ENCODE measurements at places on chromosomes 1 and 21. TPM values are rescaled to one million over a fixed set of nuclear protein-coding genes. Genes with fewer than 3 reads are reported as not detected.

SPRR3 gene
- polyA plus RNA-seq: not detected

- DNase-seq: no peak
- H3K36me3 ChIP-seq: no peaks in the 10 kb centered on the region
- H3K27ac ChIP-seq: no peak overlapping the region
- H3K4me3 ChIP-seq: no peak overlapping the region
- no peaks in the 10 kb centered on the region for H3K27me3 ChIP-seq
- H3K4me1 ChIP-seq: no peaks in the 10 kb centered on the region
Observed at GRCh38 chr1:23376890-23377811, 7.5 kb upstream of the ZNF436 start.

C1orf94 gene
- not detected for polyA plus RNA-seq

GRCh38 chr1:80457409-80457808, 1343.3 kb upstream of the ADGRL2 start:
- H3K4me1 ChIP-seq: no peaks in the 10 kb centered on the region
- no peak for DNase-seq
- H3K36me3 ChIP-seq: no peaks in the 10 kb centered on the region
- H3K27me3 ChIP-seq: no peaks in the 10 kb centered on the region
- H3K27ac ChIP-seq: no peak overlapping the region

PPM1J gene
- polyA plus RNA-seq: not detected

DNA sequence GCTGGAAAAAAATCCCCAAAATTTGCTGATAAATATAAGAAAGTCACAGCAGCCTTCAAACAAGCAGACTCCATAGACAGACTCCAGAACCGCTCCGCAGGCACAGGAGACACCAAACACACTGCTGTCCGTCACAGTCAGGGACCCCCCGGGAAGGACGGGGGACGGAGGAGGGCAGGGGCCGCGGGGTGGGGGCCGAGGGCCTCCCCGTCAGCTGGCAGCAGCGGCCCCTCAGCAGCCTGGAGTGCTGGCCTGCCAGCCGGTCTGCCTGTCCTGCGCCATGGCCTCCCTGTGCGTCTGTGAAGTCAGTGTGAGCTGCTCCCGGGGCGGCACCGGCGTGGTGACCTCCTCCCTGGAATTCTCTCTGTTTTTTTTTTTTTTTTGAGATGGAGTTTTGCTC, 10.1 kb upstream of the C1orf159 start:
- no peak for DNase-seq
- peaks cover 9% of the 10 kb centered on the region for H3K4me1 ChIP-seq
- H3K27ac ChIP-seq: no peak overlapping the region
- H3K27me3 ChIP-seq: no peaks in the 10 kb centered on the region
- no peaks in the 10 kb centered on the region for H3K36me3 ChIP-seq

CLCNKA gene
- not detected for polyA plus RNA-seq

- no peak overlapping the region for H3K4me3 ChIP-seq
- peaks cover 10% of the 10 kb centered on the region for H3K27me3 ChIP-seq
- H3K36me3 ChIP-seq: no peaks in the 10 kb centered on the region
Observed at GRCh38 chr1:46480959-46481646, 8.5 kb upstream of the DMBX1 start.

- H3K27me3 ChIP-seq: no peaks in the 10 kb centered on the region
- no peak for DNase-seq
- H3K36me3 ChIP-seq: peaks cover 67% of the 10 kb centered on the region
- H3K27ac ChIP-seq: peak overlapping the region; percentile 48
- H3K4me3 ChIP-seq: no peak overlapping the region
- H3K4me1 ChIP-seq: peaks cover 37% of the 10 kb centered on the region
Observed at GRCh38 chr1:27885621-27886352, 13.4 kb downstream of the THEMIS2 start.

DNA sequence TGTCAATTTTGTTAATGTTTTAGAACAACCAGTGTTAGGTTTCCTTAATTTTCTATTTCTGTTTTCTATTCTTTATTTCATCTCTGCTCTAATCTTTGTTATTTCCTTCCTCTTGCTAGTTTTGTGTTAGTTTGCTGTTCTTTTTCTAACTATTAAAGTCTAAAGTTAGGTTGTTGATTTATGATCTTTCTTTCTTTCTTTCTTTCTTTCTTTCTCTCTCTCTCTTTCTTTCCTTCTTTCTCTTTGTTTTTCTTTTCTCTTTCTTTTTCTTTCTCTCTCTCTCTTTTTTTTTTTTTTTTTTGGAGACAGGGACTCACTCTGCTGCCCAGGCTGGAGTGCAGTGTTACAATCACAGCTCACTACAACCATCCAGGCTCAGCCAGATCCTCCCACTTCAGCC, 17.4 kb upstream of the KLF18 start:
- no peak overlapping the region for H3K27ac ChIP-seq
- no peak overlapping the region for H3K4me3 ChIP-seq
- no peak for DNase-seq
- no peaks in the 10 kb centered on the region for H3K27me3 ChIP-seq
- H3K4me1 ChIP-seq: no peaks in the 10 kb centered on the region

DNA sequence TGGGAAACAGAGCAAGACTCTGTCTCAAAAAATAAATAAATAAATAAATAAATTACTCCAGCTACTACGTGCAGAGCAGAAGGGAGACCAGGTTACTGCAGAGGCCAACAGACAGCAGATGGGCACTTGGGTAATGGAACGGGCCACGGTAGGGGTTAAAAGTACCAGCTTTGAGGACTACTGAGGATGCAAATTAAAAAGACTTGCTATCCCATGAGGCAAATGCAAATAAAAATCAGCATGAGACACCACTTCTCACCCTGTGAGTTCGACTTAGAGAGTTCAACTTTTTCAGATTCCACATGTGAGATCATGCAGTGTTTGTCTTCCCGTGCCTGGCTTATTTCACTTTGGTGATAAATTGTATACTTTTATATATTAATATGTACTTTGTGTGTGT, 6.6 kb downstream of the SLC2A5 start:
- H3K27me3 ChIP-seq: no peaks in the 10 kb centered on the region
- no peaks in the 10 kb centered on the region for H3K36me3 ChIP-seq
- no peaks in the 10 kb centered on the region for H3K4me1 ChIP-seq
- no peak overlapping the region for H3K4me3 ChIP-seq
- DNase-seq: no peak

PROK1 gene
- polyA plus RNA-seq: not detected

DNA sequence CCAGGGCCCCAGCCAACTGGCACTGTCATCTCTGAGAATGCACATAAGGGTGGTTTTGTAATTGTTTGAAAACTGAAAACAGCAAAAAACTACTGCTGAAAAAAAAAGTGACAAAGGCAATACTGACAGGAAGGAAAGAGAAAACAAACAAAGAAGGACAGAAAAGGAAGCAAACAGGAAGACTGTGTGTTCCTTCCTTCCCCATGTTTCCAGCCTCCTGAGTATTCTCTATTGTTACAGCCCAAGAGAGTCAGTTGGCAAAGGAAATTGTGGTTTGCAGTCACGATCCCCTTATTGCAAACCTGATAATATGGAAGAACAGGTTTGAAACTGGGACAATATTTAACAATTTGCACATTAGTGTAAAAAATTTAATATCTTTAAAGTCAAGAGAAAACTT, 1177.6 kb downstream of the PLA2G4A start:
- H3K4me3 ChIP-seq: no peak overlapping the region
- no peak overlapping the region for H3K27ac ChIP-seq
- H3K36me3 ChIP-seq: no peaks in the 10 kb centered on the region
- no peaks in the 10 kb centered on the region for H3K27me3 ChIP-seq

GRCh38 chr1:173424782-173425407, 52.2 kb upstream of the PRDX6 start:
- no peaks in the 10 kb centered on the region for H3K27me3 ChIP-seq
- no peak for DNase-seq
- H3K4me3 ChIP-seq: no peak overlapping the region
- H3K4me1 ChIP-seq: peaks cover 10% of the 10 kb centered on the region
- H3K36me3 ChIP-seq: no peaks in the 10 kb centered on the region
- no peak overlapping the region for H3K27ac ChIP-seq

TPTE gene
- not detected for polyA plus RNA-seq

SRSF11 gene
- 83.7 TPM for polyA plus RNA-seq

DNA sequence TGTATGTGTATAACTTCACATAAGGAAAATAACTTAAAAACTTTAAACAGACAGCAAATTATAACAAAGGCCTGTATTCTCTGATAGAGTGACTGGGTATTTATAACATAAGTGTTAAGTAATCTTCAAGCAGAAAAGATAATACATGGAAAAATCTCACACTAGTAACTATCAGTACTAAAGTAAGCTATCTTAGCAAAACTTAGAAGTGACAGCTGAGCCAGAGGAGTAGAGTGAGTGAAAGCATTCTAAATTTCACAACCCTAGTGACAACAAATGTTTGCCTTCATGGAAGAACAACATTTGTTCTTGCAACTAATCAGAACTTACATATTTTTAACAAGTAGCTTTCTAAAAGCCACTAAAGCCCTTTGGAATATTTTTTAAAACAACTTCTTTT, 74.5 kb upstream of the B3GALT2 start:
- DNase-seq: no peak
- no peaks in the 10 kb centered on the region for H3K4me1 ChIP-seq
- peaks cover 10% of the 10 kb centered on the region for H3K36me3 ChIP-seq
- no peaks in the 10 kb centered on the region for H3K27me3 ChIP-seq
- no peak overlapping the region for H3K4me3 ChIP-seq

GRCh38 chr1:209113521-209113920, 470.0 kb upstream of the CAMK1G start:
- DNase-seq: no peak
- H3K27ac ChIP-seq: no peak overlapping the region
- no peak overlapping the region for H3K4me3 ChIP-seq
- H3K27me3 ChIP-seq: no peaks in the 10 kb centered on the region
- H3K36me3 ChIP-seq: no peaks in the 10 kb centered on the region

Data from CD4-positive, CD25-positive, alpha-beta regulatory T cell (primary cell).